GM23338 (cell line): ENCODE measurements at places on chromosomes 1 and 21.

DNA sequence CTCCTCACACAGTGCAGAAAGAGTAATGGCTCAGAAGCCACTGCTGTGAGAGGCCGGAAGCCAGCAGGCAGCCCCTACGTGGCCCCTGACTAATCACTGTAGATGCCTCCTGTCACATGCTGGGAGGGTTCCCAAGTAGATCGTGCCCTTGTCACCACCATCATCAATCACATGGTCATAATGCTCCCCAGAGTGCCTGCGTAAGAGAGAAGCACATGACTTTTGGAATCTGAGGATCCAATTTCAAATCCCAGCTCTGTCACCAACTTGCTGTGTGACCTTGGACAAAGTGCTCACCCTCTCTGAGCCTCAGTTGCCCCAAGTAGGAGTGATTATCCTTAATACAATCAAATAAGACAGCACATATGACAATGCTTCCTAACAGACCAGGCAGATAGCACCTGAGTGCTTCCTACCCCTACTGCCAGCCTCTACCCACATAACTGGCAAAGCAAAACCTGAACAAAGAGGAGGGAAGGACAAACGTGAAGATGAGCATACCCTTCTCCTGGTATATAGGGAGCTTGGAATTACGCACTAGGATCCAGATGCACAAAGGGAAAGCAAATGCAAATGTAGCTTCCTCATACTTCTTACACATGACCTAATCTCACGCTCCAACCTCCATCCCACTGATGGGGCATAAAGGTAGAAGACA, 65.7 kb downstream of the SDC3 start:
- no peaks in the 10 kb centered on the region for H3K27me3 ChIP-seq
- H3K27ac ChIP-seq, result no peak overlapping the region
- no peaks in the 10 kb centered on the region for H3K36me3 ChIP-seq
- DNase-seq, result no peak

- no peak overlapping the region for H3K27ac ChIP-seq
- H3K4me1 ChIP-seq, result no peaks in the 10 kb centered on the region
- H3K36me3 ChIP-seq, result no peaks in the 10 kb centered on the region
- H3K27me3 ChIP-seq, result no peaks in the 10 kb centered on the region
- no peak overlapping the region for H3K4me3 ChIP-seq
- DNase-seq, result no peak
Observed at GRCh38 chr1:183000167-183000962, 22.9 kb upstream of the LAMC1 start.

GRCh38 chr1:246733704-246734103, 9.5 kb downstream of the SCCPDH start:
- H3K27ac ChIP-seq, result no peak overlapping the region
- H3K4me1 ChIP-seq, result no peaks in the 10 kb centered on the region
- DNase-seq, result no peak
- peaks cover 3% of the 10 kb centered on the region for H3K36me3 ChIP-seq
- H3K4me3 ChIP-seq, result no peak overlapping the region

DNA sequence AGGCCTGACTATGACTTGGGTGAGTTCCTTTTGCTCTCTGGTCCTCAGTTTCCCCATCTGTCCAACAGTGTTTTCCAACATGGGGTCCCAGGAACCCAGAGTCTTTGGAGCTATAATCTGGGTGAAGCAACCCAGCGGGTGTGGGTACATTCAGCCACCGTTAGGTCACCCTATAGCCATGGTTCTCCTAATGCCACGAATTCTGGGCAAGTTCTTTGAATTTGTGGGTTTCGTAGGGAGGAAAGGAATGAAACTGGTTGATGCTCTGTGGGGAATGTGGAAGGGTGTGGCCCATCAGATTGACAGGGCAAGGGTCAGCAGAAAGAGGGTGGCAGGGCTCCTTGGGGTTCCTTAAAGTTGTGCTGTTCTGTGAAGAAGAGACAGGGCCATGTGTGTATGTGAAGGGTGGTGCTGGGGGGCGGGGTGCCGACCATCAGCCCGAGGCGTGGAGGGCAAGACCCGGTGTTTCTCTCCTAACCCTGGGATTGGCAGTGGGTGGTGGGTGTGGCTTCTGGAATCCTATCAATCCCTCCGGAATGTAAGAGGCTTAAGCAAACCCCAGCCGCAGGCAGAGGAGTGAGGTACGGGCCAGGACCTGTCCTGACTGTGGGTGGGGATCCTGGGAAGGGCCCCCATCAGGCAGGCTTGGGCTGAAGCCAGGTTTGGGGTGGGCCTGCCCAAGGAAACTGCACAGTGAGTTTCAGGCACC, 35.5 kb upstream of the ZNF362 start:
- DNase-seq, result peak; percentile 39
- no peaks in the 10 kb centered on the region for H3K4me1 ChIP-seq
- no peaks in the 10 kb centered on the region for H3K27me3 ChIP-seq
- no peak overlapping the region for H3K4me3 ChIP-seq
